Activated CD4-positive, CD25-positive, alpha-beta regulatory T cell treated with anti-CD3 and anti-CD28 coated beads, Interleukin-2, amount 50 U/mL, for 72 hours (primary cell): ENCODE measurements at places on chromosomes 1 and 21.
A peak's percentile ranks its signal among the peaks of the same experiment; 100 is the strongest.

- no peak for DNase-seq
These were observed 22.7 kb downstream of the SERINC2 start for GRCh38 chr1:31435471-31436409.

GRCh38 chr1:211588711-211589110, 9.8 kb upstream of the SLC30A1 start:
- DNase-seq, result no peak

DNA sequence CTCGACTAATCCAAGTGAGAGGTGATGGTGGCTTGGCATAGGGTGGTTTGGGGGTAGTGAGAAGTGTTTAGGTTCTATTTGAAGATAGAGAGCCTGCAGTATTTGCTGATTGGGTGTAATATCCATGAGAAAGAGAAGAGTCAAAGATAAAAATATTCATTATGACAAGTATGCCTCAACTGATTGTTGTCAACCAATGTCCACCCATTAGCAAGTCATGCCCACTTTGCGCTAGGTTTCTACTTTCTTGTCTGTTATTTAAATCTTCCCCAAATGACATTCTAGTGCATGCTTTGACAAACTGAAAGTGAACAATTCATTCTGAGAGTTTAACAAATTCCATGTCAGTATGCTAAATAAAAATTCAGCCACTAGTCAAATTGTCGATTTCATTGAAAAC, 3.8 kb upstream of the XCL1 start:
- no peak for DNase-seq

DNA sequence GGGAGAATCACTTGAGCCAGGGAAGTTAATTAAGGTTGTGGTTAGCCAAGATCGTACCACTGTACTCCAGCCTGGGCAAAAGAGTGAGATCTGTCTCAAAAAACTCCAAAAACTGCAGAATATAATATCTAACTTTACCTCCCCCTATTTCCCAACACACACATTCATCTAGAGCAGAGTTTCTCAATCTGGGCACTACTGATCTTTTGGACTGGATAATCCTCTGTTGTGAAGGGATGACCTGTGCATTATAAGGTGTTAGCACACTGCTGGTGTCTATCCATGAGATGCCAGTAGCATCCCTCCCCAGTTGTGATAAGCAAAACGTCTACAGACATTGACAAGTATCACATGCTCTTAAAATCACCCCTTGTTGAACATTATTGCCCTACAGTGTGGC, 61.8 kb downstream of the RGS13 start:
- no peak for DNase-seq

DNA sequence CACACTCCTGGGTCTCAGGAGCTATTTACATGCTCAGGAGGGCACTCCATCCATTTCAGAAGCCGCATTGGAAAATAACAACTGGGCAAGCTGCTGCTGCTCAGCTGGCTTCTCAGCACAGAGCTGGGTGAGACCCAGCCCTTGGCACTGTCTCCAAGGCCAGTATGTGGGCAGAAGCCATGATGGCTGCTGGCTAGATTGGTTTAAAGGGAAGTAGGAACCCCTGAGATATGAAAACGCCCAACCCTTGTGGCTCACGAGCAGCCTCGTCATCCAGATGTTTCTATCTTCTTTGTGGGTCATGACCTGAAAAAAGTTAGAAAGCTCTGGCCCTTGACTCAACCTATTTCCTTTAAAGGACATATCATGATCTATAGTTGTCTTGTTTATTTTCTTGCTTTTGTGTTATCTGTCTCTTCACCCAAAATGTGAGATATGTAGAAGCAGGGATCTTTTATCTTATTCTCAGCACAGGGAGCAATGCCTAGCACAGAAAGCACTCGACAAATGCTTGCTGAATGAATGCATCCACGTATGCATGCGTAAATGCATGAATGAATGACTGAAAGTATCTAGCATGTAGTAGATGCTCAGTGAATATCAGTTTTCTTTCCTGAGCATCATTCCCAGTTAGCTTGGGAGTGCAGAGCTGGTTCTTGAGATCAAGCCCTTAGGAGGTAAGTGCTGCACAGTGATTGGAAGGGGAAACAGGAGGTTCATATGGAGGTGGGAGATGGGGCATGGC, 11.6 kb downstream of the MYBPH start:
- no peak for DNase-seq

GRCh38 chr21:41771625-41771945, 4.7 kb upstream of the RIPK4 start:
- no peak for DNase-seq

- no peak for DNase-seq
These were observed 1.1 kb downstream of the C21orf58 start for GRCh38 chr21:46322351-46323226.

DNA sequence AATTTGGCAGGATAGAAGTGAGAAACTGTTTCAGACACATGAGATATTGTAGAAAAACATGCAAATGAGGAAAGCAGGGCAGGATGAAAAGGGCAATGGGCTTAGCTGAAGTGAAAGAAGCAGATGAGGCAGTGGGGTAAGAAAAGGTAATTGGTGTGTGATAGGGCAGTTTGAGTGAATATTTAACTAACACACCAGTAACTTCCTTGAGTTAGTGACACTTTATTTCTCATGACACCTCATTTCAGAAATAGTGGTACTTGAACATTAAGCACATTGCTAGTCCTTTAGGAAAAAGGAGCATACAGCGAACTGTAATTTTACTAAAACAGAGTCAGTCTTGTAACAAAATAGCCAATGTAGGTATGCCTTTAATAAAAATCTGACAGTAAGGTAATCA, 415.0 kb downstream of the DPYD start:
- DNase-seq, result no peak

GRCh38 chr1:86567878-86568277, 21.0 kb downstream of the CLCA4 start:
- DNase-seq, result no peak

DNA sequence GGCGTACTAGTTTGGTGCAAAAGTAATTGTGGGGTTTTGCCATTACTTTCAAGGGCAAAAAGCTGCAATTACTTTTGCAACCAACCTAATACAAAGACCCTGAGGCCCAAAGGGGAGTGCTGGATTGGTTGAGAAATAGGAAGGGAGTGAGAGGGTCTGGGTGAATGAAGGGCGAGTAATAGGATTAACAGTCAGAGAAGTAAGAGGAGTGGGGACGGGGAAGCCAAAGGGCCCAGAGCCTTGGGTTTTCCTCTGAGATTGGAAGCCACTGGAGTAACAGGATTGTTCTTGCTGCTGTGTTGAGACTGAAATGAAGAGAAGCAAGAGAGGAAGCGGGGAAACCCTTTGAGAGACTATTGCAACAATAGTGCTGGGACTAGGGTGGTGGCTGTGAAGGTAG, 19.0 kb upstream of the PRELP start:
- no peak for DNase-seq

GRCh38 chr1:95229037-95229436, 5.0 kb upstream of the RWDD3 start:
- DNase-seq, result no peak

- no peak for DNase-seq
These were observed 640 bp upstream of the CYP2J2 start for GRCh38 chr1:59927213-59927612.

DNA sequence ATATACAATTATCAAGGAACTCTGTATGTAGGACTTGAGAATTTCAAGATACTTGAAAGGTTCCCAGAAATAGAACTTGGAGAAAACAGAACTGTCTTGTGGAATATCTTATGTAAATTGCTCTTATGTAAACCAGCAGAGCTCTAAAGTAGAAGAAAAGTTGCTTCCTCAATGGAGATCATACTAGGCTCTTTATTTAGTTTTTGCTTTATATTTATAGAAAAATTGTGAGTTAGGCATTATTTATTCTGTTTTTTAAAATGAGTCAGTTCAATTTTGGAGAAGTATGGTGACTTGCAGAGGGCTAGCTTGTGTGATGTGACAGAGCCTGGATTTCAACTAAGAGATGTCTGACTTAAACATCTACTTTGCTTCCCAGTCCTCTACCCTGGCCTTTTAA, 40.4 kb downstream of the ATP6V1G3 start:
- DNase-seq, result no peak

- DNase-seq, result no peak
These were observed 5.2 kb downstream of the SIPA1L2 start for GRCh38 chr1:232624546-232625281.

DNA sequence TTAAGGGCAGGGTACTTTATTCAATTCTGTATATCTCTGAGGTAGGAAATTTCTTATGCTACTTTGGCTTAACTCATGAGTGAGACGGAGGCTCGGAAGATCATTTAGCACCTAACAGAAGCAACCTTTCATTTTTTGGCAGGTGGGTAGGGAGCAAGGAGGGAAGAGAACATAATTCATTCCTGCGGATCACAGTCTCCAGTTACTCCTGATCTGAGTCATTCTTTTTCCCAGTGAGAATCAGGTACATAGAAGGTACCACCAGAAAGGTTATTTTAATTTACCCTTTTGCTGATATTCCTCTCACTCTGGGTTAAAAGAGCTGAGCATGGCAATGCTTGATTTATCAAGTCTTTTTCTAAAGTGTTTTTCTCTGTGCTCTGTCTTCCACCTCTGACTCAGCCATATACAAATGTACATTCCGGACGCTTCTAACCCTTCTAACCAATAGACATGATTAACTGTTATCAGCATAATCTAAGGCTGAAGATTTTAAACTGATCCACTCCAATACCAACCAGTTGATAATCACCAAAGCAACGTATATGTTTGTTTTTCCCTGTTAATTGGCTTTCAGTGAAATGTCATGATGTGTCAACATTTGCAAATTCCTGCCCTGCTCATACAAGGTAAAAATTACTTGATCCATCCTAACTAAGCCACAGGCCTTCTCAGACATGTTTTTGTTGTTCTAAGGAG, 271.7 kb downstream of the DUSP10 start:
- no peak for DNase-seq

DNA sequence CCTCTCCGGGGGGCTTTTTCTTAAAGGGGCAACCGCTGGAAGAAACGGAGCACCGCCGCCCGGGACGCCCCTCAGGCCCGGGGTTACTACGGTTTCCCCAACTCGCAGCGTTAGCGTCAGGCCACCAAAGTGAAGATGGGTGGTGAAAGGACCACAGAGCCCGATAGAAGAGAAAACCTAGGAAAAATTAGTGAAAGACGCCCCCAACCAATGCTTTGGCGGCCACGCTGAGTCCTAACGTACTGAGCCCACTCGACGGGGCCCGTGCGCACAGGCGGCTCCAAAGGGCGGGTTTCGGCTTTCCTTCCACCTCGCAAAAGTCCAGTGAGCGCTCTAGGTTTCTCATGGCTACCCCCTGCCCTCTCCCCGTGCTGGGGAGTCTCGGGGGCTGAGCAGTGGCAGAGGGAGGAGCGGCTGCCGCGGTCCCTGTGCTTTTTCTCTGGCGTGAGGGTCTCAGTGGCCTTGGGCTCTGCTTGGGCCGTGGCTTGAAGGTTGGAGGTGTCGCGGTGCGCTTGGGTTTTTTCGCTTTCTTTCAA, 12.2 kb upstream of the SPEN start:
- DNase-seq, result no peak

DNA sequence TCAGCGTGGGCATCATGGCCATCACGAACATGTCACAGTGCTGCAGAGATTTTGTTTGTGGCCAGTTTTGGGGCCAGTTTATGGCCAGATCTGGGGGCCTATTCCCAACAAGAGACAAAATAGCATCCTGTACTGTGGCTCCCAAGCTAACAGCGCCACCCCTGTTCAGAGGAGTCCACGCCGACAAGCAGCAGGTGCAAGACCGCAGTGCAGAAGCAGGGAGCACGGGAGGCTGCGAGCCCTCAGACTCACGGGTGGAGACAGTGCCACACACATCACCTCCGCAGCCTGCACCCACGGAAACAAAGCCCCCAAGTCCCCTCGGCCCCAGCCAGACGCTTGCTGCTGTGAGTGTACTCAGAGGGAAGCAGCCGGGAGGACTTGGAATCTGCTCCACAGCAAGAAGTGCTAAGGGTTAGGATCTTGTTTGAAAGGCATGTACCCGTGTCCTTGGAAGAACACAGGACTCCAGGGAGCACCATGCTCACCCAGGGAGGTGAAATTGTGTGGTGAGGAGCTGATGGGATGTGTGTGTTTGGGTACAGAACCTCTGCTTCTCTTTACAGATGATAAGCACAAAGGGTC, 7.1 kb downstream of the TCP10L start:
- DNase-seq, result no peak

- peak; percentile 66 for DNase-seq
These were observed 10.9 kb upstream of the BOLA1 start for GRCh38 chr1:149888247-149888998.

GRCh38 chr1:12114916-12115315, 51.8 kb downstream of the TNFRSF8 start:
- DNase-seq, result no peak

GRCh38 chr21:46569081-46569480, 35.8 kb downstream of the S100B start:
- DNase-seq, result no peak

DNA sequence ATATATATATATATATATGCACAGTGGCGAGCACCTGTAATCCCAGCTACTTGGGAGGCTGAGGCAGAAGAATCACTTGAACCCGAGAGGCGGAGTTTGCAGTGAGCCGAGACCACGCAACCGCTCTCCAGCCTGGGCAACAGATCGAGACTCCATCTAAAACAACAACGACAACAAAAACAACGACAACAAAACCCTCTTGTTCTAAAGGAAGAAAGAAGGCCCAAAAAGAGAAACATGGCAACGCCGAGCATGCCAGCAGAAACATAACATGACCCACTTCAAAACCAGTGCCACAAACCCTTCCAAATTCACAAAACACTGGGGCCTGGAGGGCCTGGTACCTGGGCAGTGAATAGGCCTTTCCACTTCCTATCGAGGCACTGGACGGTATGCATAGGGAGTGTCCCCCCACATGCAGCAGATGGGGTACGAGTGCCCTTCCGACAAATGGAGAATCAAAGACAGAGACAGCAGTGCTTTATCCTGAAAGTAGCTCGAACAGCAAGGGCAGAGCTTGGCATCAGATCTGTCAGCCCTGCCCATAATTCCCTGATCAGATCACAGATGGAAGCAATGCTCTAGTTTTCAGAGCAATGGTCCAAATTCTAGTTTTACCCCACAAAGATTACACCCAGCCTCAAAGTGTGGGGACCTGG, 52.0 kb downstream of the TOMM20 start:
- DNase-seq, result no peak

DNA sequence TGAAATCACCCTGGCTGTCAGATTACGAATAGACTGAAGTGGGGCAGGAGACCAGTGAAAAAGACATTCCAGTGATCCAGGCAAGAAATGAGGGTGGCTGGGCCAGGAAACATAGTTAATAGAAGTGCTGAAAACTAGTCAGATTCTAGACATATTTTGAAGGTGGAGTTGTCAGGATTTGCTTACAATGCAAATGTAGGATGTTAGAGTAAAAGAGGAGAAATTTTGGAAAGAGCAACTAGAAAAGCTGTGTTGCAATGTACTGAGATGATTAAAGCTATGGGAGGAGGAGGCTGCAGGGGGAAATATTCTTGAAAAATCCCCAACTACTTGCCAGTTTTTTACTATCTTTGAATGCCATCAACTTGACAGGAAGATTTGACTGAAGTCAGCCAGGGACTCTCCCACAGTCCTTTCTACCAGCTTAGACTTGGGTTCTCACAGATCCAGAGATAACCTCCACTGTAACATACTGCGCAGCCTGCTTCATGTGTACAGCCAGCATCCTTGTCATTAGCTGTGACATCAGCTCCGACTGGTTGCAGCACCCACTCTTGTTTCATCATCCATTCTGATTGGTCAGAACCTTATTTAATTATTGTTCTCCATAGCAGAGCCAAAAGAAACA, 109.7 kb downstream of the TSEN15 start:
- no peak for DNase-seq
